ENCODE measurements at places on chromosomes 3 and 15.

- DNase-seq: no peak
Observed at GRCh38 chr15:50546566-50546965, at the start of gene USP50. USP50 (minus strand) TSS chr15:50546666; CDS start chr15:50546525, 141 bp downstream.

DNA sequence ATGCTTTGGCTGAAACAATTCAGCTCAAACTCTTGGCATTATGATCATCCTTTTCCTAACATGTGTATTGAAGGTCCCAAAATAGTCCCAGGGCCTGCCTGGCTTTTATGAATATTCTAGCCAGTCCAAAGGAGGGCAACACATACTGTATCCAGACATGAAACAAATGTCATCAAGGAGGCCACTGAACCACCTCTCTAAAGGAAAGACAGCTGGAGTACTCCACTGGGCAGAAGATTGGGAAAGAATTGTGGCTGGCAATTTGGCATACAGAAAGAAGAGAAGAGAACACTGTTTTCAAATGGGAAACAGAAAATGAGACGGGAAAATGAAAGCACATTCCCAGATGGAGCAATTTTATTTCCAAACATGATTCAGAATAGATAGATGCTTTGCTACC lies 80.6 kb downstream of the NCEH1 start:
- DNase-seq: no peak

GRCh38 chr3:149442043-149442442 lies 32.5 kb upstream of the TM4SF4 start:
- no peak for DNase-seq

DNA sequence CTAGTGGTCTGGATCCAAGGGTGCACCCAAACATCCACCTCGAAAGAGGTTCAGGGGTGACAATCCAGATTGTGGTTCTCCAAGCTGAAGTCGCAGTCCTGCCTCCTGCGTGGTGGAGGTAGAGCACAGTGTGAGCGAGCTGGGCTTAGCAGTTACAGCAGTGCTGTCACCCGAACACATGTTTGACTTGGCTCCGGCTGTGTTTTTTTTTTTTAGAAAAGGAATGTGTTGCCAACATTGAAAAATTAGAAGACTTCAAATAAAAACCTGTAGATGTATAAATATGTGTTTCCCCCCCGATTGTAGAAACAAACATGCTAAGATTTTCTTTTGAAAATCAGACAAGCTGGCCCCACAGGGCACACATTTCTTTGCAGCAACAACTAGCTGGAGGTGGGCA lies 530.8 kb downstream of the SHQ1 start:
- DNase-seq: no peak

- DNase-seq: no peak
Observed at GRCh38 chr15:54681584-54681983, 515.2 kb downstream of the RSL24D1 start.

DNA sequence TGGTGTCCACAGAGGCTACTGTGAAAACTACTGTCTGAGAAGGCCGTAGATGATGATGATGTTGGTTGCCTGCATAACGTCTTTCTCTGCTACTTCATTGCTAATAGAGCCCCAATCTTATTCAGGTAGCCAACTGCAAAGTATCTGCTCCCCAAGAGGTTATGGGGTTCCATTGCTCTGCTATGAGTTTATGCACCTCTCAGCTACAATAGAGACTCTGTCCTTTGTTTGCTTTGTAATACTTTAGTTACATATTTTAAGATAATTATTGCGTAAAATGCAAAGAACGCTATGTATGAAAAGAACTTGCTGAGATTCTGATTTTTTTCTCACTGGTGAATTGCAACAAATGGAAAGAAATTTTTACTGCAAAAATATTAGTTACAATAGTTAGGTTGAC lies 27.8 kb upstream of the GMPPB start:
- no peak for DNase-seq

- no peak for DNase-seq
Observed at GRCh38 chr3:4856136-4856535, 123.1 kb upstream of the BHLHE40 start.

GRCh38 chr3:111761309-111761795 lies 97.7 kb upstream of the PHLDB2 start:
- peak; percentile 65 for DNase-seq

- no peak for DNase-seq
Observed at GRCh38 chr15:85906640-85907039, 111.9 kb upstream of the KLHL25 start.

DNA sequence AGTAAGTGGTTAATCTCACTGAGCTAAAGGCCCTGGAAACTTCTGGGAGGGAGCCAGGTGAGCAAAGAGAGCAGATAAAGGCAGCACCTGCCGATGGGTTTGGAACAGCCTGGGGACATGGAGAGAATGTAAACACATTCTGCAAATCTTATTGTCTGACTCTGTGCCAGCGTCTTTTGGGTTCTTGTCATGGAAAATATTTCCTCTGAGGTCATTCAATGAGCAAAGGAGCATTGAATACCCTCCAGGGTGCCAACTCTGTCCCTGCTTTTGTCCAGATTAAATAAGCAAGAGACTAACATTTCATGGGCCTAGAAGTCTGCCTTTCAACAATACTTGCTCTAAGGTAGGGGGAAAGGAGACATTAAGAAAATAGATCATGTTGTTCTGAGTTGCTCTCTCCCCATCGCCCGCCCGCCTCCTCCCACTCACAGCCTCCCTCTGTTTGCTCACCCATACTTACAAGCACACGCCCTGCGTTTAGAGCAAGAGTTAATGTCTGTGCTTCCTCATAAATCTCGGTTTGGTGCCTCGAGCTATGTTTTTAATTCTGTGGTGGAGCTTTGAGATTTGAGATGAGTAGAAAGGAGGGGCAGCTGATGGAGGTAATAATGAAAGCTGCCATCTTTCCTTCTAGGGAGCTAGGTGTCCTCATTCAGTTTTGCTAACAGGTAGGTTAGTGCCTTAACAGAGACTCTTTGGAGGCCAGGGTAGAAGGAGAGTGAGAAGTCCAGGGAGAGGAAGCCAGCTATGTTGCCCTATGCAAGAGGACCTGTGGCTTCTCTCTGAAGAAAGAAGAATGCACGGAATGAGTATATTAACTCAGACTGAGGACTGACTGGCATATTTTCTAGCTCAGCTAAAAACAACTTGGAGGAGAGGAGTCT lies 132.9 kb downstream of the TPRG1 start:
- DNase-seq: peak; percentile 46

- DNase-seq: no peak
Observed at GRCh38 chr3:123803521-123803920, 80.6 kb downstream of the MYLK start.

GRCh38 chr15:85094685-85095084 lies 113.0 kb downstream of the PDE8A start:
- DNase-seq: no peak

- no peak for DNase-seq
Observed at GRCh38 chr3:150062492-150062891, 91.8 kb upstream of the PFN2 start.

- DNase-seq: no peak
Observed at GRCh38 chr3:122004991-122005565, 17.0 kb downstream of the ILDR1 start.

DNA sequence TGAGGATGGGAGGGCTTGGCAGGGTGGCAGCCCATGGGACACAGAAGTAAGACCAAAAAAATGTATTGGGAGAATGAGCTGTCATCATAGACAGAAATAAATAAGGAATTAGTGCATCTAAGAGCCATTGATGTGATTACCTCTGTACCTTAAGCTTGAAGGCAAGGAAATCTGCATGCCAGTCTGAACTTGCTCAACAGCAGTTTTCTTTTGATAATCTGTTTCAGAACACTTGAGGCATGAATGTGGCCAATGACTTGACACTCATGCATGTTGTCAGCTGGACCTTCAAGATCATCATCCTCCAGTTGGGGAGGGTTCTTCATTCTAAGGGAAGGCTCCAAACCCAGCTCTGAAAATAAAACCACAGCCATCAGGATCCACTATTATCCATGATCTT lies 148.5 kb downstream of the DCLK3 start:
- DNase-seq: no peak

DNA sequence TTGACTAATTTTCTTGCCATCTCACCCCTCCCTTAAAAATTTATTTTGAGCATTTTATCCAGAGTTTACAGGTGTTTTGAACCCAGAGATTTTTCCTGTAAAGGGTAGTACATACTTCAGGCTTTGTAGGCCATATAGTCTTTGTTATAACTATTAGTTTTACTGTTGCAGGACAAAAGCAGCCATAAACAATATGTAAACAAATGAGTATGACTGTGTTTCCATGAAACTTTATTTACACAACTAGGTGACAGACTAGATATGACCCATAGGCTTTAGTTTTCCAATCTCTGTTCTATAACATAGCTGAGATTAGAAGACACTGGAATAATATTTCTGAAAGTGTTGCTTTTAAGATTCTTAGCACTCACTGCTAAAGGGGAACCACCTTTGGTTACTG lies 587.9 kb downstream of the PDCD6IP start:
- DNase-seq: no peak

- DNase-seq: no peak
Observed at GRCh38 chr3:163916596-163917560, 1161.4 kb downstream of the SI start.

- peak; percentile 68 for DNase-seq
Observed at GRCh38 chr3:123096731-123097130, 29.9 kb downstream of the PDIA5 start.

- no peak for DNase-seq
Observed at GRCh38 chr3:165837058-165837525, at the start of gene BCHE. BCHE (minus strand) TSS chr3:165837423; CDS start chr3:165831033, 6,390 bp downstream.

DNA sequence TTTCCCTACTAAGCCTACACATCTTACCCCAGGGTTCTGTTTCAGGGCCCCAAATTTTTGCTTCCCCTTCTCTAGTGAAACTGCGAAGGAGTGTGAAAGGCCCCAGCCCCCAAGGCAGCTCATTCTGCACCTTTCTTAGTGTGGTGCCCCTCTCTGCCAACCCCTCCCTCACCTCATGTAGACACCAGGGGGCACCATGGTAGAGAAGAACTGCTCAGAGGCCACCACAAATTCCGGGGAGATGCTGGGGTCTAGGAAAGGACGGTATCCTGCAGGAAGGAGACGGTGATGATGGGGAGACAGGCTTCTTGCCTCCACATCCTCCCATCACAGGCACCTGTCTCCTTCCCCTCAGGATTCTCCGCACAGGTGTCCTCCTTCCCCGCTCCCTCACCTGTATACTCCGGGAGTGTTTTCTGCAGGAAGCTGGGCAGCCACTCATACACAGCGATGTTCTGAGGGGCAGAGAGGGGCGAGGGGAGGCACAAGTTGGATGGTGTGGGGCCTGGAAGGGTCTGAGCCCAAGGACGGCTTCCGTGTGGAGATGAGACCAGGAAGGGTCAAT lies 3.6 kb downstream of the DUOX2 start:
- no peak for DNase-seq

DNA sequence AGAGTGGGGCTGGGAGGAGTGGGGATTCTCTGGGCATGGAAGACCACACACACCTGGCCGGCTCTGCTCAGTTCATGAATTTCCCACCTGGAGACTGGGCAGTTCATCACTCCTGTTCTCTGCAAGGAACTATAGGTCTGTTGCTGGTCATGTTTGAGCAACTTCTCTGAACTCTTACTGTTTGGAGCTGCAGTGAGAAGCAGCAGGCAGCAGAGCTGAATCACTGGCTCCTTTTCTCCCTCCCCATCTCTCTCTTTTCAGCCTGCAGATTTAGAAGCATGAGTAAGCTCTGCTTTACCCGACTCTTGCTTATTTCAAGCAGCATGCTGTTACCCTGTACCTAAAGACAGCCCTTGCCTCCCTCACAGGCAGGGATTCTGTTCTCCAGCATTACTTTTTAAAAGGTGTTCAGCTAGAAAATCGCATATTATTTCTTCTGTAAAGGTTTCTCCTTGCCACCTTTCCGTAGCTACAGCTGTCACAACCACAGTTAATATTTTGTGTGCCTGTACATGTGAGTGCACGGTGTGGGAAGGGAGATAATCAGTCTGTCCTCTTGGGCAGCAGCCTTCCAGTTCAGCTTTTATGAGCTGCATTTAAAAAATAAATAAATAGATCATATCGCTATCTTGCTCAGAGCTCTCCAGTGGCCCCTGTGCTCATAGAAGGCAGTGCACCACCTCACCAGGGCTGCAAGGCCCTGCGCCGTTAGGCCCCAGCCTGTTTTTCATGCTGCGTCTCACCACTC lies 131.6 kb downstream of the CHCHD6 start:
- DNase-seq: peak; percentile 49

DNA sequence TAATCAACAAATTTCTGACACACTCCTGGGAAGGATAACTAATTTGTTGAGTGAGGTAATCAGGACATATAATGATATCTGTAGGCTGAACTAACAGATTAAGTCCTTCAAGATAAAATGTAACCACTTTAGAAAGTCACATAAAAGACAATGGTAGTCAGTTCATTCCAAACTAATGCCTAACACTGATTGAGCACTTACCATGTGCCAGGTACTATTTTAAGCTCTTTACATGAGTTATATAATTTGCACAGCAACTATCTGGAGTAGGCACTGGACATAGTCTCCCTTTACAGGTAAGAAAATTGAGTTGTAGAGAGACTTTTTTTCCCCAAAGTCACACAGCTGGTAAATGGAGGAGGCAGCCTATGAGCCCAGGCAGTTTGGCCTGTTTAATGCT lies 211.2 kb upstream of the CFAP20DC start:
- no peak for DNase-seq

- no peak for DNase-seq
Observed at GRCh38 chr3:184945886-184946625, 134.1 kb downstream of the VPS8 start.

DNA sequence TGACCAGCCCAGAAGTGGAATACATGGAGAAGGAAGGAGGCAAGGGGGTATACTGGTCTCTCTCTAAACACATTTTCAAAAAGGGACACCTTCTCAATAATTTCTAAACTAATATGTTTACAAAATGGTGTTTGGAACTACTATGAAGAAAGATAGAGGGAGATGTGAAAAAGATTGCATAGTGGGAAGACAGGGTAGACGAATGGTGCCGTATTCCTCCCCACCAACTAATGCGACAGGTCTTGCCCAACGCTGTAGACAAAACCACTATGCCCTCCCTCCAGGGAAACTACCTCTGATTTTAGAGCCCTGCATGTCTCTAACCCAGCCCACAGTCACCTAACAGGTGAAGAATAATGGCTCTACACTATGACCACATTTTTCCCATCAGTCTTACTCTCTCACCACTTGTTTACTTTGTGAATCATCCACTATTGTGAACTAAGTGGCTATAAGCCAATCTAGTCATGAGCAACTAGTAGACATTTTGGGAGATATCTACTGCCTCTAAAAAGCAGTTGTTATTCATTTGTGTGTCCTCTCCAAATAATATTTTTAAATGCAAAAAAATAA lies 108.2 kb upstream of the UBE2E2 start:
- no peak for DNase-seq
